GM12892 (cell line): ENCODE measurements at places on chromosomes 1 and 21.

DNA sequence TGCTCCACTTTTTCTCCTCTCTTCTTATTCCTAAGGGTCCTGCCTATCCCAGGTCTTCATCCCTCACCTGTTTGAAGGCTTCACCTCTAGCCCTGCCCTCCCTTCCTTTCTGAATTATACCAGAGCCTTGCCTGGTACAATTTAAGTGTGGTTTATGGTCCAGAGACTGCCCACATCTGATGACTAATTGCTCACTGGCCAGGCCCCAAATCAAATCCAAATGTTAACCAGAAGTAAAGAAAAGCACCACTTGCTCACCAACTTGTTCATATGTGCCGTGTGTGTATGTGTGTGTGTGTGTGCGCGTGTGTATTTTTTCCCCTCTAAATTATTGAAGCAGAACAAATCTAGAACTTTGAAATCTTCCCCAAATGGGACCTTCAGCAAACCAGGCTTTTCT, 26.4 kb downstream of the MYOM3 start:
- no peak for DNase-seq

GRCh38 chr1:207497941-207498340, 2.0 kb downstream of the CR1 start:
- no peak for DNase-seq

- no peak for DNase-seq
Measured at GRCh38 chr1:40901886-40902852, 40.0 kb upstream of the CITED4 start.

DNA sequence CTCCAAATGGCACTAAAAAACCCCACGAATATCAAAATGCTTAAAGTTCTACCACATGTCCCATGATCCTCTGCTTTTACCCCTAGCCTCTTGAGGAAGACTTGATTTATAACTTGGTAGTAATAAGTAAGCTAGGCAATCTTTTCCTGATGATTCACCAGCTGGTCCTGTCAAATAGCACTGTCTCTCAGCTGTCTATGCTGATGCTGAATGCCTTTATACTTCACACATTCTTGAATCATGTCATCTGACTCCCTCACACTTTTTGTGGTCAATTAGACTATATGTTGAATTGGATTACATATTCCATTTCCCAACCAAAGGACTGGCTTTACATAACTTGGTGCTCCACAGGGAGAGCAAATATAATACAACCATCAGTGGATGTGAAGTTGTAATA, 16.6 kb downstream of the C21orf91 start:
- DNase-seq, result no peak

DNA sequence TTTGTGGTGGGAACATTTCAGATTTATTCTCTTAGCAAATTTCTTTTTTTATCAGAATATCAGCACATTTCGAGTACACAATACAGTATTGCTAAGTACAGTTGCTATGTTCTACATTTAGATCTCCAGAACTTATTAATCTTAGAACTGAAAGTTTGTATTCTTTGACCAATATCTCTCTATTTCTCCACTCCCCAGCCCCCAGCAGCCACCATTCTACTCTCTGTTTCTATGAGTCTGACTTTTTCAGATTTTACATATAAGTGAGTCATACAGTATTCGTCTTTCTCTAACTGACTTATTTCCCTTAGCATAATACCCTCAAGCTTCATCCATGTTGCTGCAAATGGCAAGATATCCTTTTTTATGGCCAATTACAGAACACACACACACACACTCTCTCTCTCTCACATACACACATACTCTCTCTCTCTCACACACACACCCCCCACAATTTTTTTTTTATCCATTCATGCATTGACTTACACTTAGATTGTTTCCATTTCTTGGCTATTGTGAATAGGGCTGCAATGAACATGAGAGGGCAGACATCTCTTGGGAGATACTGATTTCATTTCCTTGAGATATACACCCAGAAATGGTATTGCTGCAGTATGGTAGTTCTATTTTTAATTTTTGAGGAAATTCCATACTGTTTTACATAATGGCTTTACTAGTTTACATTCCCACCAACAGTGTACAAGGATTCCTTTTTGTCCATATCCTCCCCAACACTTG, 15.7 kb downstream of the RPTN start:
- DNase-seq, result no peak

GRCh38 chr1:109111386-109112055, 2.4 kb upstream of the ELAPOR1 start:
- DNase-seq, result no peak

- no peak for DNase-seq
Measured at GRCh38 chr1:192167911-192168700, 9.8 kb downstream of the RGS18 start.

- no peak for DNase-seq
Measured at GRCh38 chr21:44348861-44349260, 4.6 kb upstream of the TRPM2 start.

- DNase-seq, result no peak
Measured at GRCh38 chr1:26142159-26142558, 16.7 kb upstream of the FAM110D start.

GRCh38 chr1:37932759-37933158, 14.1 kb downstream of the INPP5B start:
- DNase-seq, result no peak

DNA sequence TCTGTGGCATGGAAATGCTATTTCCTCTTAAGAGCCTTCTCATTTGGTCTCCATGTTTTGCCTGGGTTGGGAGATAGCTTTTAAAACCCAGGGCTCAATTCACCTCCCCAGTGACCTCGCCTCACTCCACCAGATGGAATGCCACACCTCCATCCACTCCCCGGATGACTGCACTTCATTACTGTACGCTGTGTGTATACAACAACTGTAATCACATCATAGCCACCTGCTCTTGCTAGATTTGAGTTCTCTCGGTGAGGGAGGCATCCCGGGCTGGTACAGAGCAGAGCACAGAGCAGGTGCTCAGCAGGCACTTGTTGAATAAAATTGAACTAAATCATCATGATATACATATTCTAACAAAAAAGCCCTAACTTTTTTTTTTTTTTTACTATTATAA, 26.0 kb downstream of the SDE2 start:
- DNase-seq, result no peak

GRCh38 chr1:168220470-168220871, 5.3 kb upstream of the SFT2D2 start:
- DNase-seq, result no peak

DNA sequence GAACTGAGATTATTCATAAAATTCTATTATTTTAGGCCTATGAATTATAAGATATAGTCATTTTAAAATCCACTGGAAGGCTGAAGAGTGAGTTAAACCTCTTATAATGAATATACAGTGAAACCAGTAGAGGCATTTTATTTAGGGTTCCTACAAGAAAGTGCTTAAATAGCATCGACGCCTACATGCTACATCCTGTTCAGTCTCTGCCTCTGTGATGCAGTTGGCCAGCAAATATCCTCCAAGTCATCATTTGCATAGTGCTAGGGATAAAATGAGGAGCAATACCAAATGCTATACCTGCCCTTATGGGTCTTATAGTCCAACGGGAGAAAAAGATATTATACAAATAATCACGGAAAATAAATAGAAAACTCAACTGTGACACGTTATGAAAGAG, 59.6 kb downstream of the EDEM3 start:
- DNase-seq, result no peak

DNA sequence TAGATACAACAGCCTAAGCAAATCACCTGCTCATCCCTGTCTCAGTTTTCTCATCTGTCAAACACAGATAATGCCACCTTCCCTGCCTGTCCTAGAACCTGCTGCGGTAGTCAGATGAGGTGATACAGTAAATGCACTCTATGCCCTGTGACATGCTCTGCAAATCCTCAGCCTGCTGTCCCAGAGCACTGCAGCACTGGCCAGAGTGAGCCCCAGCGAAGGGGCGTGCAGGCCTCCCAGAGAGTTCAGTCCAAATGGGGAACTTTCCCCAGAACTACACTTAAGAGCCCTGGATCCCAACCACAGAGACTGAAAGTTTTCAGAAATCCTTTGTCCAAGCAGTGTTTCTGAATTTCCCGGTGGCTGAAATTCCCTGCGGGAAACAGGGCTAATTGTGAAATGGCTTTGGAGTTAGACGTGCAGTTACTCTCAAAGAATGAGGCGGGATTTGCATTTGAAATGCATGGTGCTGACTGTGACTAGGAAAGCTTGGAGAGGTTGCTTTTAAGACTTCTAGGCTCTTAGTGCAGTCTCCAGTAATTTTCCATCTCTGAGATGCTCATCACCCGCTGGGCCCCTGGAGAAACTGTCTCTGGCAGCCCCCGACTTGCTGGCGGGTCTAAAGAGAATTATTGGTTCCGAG, 206.5 kb upstream of the AJAP1 start:
- DNase-seq, result no peak
